ENCODE measurements at places on chromosomes 5 and 9.
A peak's percentile ranks its signal among the peaks of the same experiment; 100 is the strongest.

DNA sequence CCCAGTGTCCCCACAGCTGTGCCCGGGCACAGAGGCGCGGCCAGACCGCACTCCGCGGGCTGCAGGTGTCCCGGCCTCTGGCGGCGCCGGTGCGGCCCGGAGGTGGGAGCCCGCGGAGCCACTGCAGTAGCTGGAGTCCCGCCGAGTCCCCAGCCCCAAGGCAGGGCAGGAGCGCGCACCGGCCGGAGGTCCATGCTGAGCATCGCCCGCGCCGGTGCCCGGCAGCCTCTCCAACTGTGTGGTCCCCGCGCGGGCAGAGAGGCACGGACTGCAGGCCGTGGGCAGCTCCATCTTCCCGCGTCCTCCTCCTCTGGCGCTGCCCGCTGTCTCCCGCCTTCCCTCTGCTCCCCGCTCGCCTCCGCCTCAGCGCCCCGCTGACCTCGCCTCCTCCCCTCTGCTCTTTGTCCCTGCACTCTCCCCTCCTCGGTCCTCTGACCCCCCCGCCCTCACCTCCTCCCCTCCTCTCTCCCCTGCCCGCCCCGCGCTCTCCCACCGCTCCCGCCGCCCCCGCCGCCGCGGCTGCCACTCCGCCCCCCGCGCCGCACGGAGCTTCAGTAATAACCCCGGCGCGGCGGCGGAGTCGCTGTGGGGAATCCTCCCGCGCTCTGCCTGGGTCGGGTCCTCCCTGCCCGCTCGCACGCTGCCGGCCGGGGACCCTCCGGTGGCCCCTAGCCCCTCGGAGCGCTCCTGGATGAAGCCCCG lies at the start of gene ADAMTS16:
Gene ADAMTS16, plus strand, starts transcription at position 554 of the 702 bp plus-strand sequence. Its CDS starts 138 bp downstream, at position 692.
- no peak for DNase-seq

- peak; percentile 53 for DNase-seq
Observed at GRCh38 chr9:128114326-128115186, 13.0 kb downstream of the PTGES2 start.

DNA sequence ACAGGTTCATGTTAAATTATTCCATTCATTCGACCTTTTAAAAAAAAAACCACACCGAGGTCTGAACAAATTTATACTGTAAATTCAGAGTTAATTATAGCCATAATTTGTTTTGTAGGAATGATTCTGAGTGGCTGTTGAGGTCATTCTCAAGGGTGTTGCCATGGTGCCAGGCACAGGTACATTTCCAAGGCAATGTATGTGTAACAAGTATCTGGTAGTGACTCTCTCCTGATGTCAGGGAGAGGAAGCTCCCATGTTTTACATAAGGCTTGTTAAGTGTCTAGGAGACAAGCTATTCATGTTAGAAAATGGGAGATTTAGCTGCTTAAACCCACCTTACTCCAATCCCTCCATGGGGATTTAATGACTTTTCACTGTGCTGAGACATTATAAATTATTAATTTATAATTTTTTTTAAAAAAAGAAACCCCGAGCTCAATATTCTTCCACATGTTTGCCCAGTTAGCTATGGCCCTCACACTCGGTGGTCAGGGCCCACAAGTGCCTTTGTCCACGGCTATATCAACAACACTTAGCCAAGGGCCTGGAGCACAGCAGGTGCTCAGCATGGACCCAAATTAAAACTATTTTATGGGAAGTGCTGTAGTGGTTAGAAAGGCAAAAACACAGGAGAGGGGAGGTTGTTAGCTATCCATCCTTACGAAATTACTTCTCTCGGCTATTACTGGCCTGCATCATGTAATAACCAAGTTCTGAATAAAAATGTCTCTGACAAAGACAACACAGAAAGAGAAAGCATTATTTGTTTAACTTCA lies 154.6 kb upstream of the GNA14 start:
- no peak for DNase-seq

DNA sequence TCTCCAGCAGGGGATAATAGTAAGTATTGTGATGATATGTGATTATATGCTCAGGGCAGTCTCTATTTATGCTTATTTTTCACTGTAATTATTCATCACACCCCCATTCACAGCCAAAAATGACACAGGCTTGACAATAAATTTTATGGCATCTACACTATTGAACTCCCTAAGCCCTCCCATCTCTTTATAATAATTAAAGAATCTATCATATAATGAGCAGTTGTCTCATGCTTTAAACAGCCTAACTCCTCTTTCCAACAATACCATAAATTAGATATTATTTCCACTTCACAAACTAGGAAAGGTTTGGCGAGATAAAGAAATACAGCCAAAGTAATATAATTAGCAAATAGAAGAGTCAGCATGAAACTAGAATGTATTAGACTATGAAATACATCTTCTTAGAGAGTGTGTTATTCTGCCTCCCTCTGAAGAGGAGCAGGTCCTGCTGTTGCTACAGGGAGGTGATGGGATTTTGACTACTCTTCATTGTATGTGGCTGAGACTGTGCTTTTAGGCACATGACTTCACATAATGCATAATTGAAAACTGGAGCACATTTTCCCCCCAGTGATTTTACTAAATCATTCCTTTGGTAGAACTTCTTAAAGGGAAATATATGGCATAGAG lies 488.8 kb downstream of the HTR1A start:
- DNase-seq = no peak

- DNase-seq = peak; percentile 54
Observed at GRCh38 chr9:91761362-91761761, 188.7 kb downstream of the ROR2 start.

DNA sequence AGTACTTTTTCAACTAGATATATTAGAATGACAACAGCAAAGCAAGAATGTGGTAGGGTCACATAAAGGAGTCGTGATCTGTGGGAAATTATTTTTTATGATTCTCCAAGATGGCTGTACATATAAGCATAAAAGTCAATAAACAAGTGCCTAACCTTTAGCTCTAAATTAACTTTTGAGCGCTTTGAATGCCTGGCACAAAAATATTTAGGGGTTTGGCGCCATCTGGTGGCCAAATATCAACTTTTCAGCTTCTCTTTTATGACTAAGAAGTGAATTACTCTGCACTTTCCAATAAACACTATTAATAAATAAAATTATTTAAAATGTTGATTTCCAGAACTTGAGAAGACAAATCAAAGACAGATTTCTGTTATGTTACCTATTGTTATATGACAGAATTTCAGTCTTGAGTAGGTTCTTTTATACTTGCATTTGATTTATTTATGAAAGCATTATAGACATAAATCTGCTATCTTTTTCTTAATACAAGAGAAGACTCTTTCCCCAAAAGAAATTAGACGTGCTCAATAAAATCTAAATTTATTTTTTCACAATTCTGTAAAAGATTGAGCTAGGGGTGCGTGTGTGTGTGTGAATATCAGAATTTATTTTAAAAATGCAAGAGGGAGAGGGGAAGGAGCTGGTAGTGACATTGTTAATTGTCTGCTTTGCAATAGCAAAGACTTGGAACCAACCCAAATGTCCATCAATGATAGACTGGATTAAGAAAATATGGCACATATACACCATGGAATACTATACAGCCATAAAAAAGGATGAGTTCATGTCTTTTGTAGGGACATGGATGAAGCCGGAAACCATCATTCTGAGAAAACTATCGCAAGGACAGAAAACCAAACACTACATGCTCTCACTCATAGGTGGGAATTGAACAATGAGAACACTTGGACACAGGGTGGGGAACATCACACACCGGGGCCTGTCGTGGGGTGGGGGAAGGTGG lies 36.7 kb upstream of the ARRDC3 start:
- peak; percentile 41 for DNase-seq

DNA sequence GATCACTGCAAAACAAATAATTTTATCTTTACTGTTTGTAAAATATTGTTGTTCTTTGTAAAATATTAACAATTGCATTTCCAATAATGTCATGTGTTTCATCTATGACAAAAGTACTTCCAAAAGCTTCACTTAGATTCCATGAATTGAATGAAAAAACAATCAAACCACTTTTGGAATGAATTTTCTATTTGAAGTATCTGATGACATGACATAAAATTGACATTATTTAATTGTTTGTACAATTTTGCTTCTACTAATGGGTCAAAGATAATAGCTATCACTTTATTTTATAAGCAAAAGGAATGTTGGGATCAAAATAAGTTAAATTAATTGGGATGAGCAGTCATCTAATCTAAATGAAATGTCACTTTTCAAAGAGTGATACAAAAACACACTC lies 684.3 kb downstream of the NR2F1-AS1 start:
- no peak for DNase-seq

DNA sequence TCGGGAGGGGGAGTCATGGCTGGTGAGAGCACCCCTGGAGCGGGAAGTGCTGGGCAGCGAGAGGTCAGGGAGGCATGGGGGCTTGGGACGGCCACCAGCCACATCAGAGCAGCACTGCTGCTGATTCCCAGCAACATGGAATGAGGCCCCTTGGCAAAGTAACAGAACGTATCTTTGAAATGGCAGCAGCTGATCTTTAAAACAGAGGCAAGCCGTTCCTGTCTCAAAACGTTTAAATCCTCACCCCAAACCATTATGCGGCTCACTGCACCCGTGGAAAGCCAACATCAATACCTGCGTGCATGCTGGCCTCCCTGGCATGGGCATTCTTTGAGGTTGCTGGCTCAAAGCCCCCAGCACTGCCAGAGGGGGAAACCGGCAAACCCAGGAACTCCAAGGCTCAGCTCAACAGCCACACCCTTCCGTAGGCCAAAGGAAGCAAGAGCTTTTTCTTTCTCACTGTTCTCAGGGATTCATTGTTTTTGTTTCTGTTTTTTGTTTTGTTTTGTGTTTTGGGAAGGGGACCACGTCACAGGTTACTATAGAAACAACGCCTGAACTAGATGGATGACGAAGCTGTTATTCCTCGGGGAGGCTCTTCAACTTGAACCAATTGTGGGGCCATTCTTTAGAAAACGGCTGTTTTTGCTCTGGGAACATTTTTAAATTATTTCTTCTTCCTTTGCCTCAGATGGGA lies 28.1 kb upstream of the OBP2B start:
- DNase-seq = no peak
